ENCODE measurements at places on chromosomes 6 and 20.

DNA sequence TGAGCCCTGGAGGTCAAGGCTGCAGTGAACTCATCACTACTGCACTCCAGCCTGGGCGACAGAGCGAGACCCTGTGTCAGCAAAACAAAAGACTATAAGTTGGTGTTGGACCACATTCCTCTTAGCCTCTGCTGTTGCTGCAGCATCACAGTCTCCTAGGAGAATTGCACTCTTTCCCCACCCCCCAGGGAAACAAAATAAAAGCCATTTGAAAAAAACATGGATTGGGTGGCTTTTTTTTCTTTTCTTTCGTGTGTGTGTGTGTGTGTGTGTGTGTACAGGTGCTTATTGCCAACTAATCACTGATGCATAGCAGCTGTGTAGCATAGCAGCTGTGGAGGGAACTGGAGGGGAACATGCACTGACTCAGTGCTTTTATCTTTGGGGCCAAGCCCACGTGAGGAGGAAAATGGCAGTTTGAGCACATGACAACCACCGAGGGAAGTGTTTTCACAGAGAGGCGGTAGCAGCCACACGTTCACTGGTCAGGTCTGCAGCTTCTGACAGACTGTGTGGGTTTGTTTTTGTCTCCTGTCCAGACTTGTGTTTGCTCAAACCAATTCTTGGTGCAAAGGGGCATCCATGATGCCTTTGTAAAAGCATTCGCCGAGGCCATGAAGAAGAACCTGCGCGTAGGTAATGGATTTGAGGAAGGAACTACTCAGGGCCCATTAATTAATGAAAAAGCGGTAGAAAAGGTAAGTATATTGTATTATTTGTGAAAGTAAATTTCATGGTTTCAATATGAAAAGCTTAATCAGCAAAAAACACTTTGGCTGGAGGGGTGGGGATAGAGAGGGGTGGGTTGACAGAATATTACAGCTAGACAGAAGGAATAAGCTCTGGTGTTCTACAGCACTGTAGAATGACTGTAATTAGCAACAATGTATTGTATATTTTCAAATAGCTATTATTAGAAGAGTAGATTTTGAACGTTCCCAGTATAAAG, 27.7 kb downstream of the ALDH5A1 start:
- DNase-seq, result no peak

- DNase-seq, result no peak
These were observed 311.9 kb upstream of the PRDM1 start for GRCh38 chr6:105774247-105774646.

DNA sequence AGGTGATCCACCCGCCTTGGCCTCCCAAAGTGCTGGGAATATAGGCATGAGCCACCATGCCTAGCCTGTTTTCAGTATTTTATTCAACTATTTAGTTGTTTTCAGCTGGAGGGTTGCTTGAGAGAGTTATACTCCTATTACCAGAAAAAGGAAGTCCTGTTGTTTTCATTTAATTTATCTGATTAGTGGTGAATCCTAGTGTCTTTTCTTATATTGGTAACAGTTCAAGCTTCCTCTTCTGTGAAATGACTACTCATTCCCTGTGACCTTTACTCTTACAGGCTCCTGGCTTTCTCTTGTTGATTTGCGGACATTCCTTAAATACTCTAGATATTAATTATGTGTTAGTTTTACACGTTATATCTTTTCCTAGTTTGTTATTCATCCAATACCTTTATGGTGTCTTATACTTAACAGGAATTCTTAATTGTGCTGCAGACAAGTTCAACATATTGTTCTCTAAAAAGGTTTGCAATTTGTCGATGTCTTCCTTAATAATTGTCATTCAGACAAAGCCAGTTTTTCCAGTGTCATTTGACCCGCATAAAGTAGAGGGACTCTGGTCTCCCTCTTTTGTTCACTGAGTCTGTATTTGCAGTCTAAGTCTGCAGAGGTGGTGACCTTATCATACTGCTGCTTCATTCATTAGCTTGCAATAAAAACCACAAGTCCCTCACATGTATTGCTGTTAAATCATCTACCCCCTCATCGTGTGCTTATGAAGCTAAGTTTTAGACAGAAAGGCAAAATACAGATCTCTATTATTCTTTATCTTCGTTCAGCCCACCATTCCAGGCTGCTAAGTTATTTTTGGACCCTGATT, 51.4 kb downstream of the ZBTB9 start:
- DNase-seq, result no peak

DNA sequence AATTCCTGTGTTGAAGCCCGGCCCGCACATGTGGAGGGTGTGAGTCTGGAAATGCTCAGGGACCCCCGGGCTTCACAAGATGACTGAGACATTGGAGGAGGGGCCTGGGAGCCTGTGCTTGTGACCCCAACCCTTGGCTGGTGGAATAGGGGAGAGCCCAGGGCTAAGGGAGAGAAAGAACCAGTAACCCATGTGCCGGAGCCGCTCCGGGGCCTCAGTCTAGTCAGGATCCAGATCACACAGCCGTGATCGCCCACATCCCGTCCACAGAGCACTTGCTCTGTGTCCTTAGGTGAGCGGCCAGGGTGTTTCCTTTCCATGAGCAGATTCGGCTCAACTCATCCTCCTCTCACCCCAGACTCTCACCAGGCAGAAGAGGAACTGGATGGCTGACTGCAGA, 152.3 kb upstream of the RPS6KA2 start:
- DNase-seq, result no peak

DNA sequence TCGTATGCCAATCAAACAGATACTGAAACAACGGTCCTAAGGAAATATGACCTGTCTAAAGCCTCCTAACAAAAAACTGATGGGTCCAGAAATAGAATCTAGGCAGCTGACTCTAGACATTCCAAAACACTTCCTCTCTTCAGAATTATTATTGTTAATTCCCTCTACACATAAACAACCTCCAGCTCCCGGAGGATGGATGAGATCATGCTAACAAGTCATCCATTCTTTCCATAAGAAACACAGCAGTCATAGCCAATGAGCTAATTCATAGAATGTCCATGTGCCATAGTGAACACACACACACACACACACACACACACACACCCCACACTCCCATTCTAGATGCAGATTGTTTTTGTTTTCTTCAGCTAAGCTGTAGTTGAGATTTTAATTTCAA, 44.3 kb downstream of the HDGFL1 start:
- DNase-seq, result no peak

GRCh38 chr20:3863317-3863716, 16.7 kb downstream of the MAVS start:
- no peak for DNase-seq

GRCh38 chr6:52958546-52959255, 36.4 kb downstream of the GSTA4 start:
- DNase-seq, result no peak

GRCh38 chr6:9100869-9101580, 665.7 kb upstream of the SLC35B3 start:
- no peak for DNase-seq

- no peak for DNase-seq
These were observed 104.9 kb downstream of the RPS12 start for GRCh38 chr6:132919045-132919860.

DNA sequence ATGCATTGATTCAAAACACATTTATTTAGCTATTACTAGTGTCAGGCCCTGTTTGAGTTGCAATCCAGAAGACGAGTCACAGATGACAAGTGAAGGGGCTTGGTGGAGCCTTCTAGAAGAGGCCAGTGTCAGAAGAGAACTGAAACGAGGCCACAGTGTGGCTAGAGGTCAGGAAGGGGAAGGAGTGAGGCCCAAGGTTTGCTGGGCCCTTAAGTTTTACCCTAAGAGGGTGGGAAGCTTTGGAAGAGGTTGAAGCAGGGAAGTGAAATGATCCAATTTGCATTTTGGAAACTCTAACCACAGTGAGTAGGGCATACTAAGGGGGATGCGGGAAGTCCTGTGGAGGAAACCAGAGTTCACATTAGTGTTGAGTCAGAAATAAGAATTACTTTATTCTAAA, 25.0 kb downstream of the TTK start:
- no peak for DNase-seq

GRCh38 chr6:53377793-53378192, 29.0 kb upstream of the ELOVL5 start:
- no peak for DNase-seq

GRCh38 chr6:81822568-81822967, 70.1 kb upstream of the TENT5A start:
- DNase-seq, result no peak

DNA sequence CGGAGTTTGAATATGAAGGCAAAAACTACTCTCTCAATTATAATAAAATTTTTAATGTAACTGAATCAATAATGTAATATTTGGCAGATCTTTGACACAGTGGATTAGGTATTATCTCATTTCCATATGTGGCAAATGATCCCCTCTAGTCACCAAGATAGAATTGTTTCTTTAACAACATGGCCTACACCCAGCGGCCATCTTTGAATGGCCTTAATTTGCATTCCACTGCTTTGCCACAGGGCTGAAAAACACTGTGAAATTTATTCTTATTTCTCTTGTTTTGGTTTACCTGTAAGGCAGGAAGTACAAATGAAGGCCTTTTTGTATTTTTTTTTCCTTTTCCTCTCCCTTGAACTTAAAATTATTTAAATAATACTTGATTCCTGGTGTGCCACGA, 162.6 kb upstream of the SCGN start:
- DNase-seq, result no peak

GRCh38 chr20:60869625-60870024, 382.4 kb upstream of the CDH4 start:
- DNase-seq, result no peak

GRCh38 chr6:122997541-122998150, 1.6 kb downstream of the CLVS2 start:
- no peak for DNase-seq

Measured in stimulated activated CD4-positive, alpha-beta T cell treated with anti-CD3 and anti-CD28 coated beads, Interleukin-12 subunit alpha, Interleukin-12 subunit beta, amount 100 ng/mL, for 24 hours (primary cell).